ENCODE measurements at places on chromosomes 3 and 15.

GRCh38 chr3:179819379-179819778 lies 166.5 kb downstream of the USP13 start:
- DNase-seq: no peak

GRCh38 chr15:96687388-96688107 lies 357.0 kb downstream of the NR2F2 start:
- DNase-seq: no peak

- DNase-seq: no peak
These were observed 6.3 kb upstream of the TLE3 start for GRCh38 chr15:70103880-70104626.

DNA sequence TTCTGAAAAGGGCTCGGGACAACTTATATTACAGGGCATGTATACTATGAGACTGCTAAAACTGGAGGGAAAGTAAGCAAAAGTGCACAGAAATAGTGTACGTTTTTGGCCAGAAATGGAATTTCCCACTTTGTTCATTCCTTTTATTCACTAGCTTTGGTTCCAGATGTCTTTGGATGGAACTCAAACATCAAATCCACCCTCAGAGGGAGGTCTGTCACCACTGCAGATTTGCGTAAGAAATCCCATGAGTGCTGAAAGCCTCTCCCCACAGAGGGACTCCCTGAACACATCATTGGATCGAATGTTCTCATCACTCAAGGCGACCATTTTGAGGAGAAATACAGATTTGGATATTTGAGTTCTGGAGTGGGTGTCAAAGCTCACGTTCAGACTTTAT lies 71.6 kb downstream of the FEM1B start:
- no peak for DNase-seq

DNA sequence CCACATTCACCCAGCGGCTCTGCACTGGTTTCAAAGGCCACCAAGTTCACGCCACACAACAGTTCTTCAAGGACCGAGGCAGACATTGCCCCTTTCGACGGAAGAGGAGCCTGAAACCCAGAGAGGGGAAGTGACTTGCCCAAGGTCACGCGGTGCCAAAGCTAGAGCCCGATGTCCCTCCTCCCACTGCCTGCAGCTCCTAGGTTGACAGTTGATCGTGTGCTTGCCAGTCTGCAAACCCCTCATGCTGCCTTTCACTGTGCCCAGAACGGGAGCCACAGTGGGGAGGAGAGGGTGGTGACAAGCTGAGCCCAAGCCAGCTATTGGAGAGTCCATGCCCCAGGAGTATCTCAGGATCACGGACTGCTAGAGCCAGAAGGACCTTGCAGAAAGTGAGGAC lies 230.9 kb downstream of the XXYLT1 start:
- DNase-seq: no peak

GRCh38 chr3:158909870-158910269 lies 108.0 kb downstream of the MFSD1 start:
- no peak for DNase-seq

DNA sequence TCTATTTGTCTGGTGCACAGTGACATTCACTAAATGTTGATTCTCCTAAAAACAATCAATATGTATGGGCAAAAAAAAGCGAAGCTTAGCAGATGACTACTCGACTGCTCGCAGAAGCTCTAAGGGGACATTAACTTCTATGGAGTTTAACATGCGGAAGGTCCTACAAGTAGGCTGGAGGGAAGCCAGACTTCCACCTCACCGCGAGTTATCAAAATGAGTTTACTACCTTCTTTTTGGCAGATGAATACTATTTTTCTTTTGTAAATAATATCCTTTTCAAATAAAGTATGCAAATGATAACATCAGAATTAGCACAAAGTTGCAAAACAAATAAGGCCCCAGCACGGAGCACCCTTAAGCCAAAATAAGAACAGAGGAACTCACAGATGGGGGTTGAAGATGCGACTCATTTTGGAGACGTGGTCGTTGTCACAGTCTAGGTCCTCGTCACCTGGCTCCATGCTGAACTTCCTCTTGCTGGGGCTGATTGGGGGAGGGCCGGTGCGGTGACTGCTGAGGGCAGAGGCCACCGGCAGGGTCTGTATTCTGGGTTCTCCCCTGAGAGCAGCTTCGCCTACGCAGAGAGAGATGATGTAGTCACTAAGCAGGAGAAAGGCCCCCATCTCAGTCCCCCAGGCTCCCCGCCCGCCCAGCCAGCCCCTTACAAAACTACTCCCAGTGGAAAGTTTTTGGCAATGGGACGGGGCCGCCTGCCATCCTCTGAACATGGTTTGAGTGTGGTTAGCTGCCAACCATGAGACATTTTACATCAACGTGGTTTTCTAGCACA lies 42.1 kb downstream of the VGLL4 start:
- DNase-seq: no peak

DNA sequence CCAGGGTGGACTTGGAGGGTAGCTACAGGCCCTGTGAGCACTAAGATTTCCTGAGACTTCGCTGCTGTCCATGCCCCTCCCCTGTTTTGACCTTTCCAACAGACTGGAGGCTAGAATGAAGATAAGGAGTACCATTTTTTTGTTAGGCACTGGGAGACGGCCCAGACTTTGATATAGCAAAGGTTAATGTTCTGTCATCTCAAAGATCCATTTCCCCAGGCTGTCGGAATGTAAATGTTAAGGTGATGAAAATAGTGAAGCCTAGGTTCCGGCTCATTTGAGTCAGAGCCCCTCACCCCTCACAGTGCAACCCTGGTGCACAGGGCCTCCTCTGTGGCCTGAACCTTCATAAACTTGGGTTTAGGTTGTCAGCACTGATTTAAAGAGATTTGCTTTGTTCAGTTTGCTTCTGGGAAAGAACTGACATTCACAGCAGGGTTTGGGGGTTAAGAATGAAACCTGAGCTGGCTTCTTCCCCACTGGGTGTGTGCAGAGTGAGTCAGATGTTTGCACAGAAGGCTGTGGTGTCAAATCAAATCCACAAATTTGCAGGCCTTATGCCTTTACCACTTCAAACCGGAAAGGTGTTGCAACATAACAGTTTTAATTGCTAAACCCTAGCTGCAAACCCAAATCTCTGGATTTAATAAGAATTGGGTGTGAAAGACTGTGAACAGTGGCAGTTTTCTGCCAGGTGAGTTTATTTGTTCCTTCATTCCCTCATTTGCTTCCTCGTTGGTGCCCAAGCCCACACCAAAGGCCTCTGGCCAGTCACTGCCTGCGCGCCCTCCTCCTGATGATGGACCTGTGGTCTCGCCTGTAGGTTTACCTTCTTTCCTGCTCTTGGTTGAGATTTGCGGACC lies 20.6 kb upstream of the KCTD6 start:
- DNase-seq: no peak

DNA sequence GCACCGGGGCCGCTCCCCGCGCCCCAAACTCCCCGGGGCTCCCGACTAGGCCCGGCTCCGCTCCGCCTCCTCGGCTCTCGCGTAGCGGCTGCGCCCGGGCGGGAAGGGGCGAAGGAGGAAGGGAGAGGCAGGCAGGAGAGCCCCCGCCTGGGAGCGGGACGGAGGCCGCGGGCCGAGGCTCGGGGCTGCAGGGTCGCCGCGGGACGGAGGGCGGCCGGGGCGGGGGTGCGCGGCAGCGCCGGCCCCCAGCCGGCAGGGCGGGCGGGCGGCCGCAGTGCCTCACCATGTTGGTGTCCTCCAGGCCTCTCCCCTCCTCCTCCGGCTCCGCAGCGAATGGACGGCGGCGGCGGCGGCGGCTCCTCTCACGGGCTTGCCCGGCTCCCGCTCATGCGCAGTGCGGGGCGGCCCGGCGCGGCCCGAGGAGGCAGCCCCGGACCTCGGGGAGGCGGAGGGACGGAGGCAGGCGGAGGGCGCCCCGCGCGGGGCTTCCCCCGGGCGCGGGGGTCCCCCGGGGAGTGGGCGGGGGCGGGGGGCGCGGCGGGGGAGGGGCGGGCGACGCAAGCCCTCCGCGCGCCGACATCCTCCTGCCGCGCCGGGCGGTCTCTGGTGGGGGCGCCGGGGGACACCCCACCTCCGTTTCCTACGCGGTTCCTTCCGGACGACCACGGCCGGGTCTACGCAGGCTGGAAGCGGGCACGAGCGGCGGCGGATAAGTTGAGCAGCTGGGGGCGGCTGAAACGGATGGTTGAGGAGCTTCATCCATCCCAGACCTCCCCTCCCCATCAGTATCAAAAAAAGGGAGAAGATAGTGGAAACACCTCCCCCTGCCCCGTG lies at the start of gene DCUN1D1:
TSS of gene DCUN1D1 (minus strand) at position 335 of the 834 bp plus-strand sequence. CDS start at position 286, 49 bp downstream.
- peak; percentile 88 for DNase-seq

GRCh38 chr3:122880624-122881023 lies 85.8 kb downstream of the SLC49A4 start:
- DNase-seq: no peak

DNA sequence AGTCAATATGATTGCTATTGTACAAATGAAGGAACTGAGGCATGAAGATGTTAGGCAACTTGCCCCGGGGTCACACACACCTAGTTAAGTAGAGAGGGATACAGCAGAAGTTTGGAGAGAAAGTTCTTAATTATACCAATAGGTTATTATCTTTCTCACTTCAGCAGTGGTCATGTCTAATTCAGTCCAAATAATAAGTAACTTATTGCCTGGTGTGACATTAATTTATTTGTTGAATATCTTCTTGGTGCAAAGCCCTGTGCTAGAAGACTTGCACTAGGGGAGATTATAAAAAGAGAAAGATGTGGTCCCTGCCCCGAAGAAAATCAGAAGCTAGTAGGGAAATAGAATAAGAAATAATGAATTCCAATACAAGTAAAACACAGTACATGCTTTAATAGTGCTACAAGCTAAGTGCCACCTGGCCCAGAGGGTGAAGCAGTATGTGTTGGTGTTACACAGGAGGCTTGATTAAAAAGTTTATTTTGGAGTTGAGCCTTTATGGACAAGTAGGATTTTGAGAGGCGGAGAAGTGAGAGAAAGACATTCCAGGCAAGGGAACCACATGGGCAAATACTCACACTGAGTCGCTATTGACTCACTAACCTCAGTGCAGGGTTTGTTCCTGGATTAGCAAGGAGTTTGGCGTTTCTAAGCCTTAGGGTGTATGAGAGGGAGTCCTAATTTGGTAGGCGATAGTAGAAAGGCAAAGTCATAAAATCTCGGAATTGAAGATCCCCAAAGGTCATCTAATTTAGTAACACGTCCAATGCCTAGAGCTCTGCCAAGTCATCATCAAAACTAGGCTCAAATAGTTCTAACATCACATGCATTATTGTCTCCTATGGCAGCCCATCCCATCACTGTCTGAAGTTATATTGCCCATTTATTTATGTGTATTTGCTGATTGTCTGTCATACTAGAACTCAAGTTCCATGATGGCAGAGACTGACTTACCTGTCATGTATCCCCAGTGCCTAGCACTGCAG lies 19.2 kb upstream of the GSK3B start:
- no peak for DNase-seq

- DNase-seq: no peak
These were observed at the start of gene TRAT1 for GRCh38 chr3:108822123-108822897. Gene TRAT1, plus strand, starts transcription at chr3:108822786. Its CDS starts 142 bp downstream, at chr3:108822928.

DNA sequence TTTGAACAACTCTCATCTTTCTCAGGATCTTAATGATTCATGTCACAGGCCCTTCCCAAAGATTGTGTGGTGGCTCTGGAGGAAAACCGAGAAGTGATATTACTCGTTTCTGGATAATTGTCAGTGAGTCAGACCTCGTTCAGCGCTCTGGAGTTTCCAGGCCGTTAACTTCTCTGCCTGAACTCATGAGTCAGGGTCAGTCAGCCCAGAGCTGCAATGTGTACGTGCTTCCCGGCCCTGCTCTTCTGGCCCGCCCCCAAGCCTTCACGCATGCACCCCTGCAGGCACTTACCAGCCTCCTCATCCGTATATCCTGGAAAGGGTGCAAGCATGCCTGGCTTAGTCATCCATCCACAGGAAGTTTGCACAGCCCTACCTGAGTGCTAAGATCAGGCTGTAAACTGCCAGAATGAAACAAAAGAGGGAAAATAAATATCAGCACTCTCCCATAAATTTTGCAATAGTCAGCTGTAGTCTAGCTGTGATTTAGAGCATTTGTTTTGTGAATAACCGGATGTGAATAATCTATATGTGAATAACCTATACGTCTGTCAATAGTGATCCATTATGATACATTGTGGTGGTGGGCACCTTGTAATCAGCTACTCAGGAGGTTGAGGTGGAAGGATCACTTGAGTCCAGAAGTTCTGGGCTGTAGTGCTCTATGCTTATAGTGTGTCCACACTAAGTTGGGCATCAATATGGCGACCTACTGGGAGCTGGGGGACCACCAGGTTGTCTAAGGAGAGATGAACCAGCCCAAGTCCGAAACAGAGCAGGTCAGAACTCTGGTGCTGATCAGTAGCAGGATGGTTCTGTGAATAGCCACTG lies 35.3 kb upstream of the SEMA4B start:
- DNase-seq: no peak

DNA sequence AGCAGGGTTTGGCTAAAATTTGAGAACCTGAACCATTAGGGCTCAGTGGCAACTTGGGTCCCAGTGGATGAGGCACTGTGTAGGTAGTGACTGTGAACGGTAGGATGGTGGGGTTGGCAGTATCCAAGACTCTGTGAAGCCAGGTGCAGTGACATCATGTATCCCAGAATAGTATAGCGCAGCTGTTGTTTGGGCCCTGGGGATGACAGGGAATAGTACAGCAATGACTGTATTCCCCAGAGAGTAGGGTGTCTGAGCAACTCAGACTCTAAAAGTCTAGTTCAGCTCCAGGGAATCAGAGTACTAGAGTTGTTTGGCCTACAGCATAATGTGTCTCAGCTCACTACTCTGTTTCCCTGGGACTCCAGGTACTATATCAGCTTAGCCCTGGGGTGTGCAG lies 20.7 kb upstream of the PPP2R3A start:
- no peak for DNase-seq

DNA sequence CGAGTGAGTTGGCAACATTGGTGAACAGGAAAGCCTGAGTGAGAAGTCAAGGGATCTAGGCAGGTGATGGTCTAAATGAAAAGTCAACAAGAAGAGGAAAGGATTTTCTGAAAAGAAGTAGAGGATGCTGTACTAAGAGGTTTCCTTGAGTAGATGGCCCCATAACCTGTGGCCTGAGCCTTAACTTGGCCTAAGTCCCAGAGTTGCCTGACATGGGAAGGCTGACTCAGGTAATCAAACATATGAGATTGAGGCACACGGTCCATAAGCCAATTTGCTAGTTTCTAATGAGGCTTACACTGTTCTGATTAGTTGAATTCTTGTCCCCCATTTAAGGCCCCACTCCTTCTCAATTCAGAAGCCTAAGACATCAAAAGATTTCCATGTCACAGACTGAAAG lies 262.5 kb upstream of the LMCD1 start:
- DNase-seq: no peak

- DNase-seq: no peak
These were observed 598.4 kb downstream of the FGF12 start for GRCh38 chr3:192128922-192129321.

DNA sequence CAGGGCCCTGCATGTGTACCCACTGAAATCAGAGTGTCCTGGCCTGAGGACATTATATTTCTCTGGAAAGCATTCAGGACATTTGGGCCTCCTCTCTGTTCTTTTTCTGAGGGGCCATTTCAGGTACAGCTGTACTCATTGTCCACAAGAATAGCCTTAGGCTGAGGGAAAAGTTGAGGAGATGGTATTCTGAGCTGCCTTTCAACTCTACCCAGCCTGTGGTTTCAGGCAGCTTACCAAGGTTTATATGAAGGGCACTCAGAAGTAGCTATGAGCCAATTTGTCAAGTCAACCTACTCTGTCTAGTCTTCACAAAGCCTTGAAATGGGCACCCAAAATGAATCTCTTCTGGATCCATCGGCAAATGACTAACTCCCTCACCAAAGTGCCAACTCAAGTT lies 9.4 kb downstream of the ATP13A4 start:
- no peak for DNase-seq

- DNase-seq: no peak
These were observed 20.5 kb downstream of the MRPS11 start for GRCh38 chr15:88487796-88488523.

All from T-helper 17 cell (primary cell).